DMS 273 treated with DMSO at 0.1 percent for 48 hours (cell line): ENCODE measurements at places on chromosomes 7 and 10.

DNA sequence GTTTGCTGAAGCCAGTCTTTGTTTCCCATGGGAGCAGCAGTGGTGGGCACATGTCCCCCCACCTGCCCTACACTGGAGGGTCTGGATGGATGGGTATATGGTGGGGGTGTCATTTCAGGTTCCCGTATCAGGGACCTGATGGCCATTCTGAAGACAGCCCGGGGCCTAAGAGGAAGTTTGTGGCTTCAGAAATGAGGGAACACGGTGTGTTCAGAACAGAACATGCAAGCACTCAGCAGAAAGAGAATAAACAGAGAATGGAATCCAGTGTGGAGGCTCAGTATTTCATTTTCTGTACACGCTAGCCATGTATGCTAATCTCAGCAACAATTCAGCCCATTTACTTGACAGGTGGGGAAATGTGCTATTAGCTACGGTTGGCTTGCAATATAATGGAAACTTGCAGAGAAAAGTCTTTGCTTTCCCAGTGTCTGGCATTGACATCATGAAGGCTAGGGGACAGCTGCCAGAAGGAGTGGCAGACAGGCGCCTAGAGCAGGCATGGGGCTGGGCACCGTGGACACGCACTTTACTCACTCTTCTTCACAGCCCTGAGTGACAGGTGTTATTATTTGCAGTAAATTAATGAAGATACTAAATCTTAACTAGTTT lies 98.6 kb downstream of the ELMO1 start:
- no peak for DNase-seq

DNA sequence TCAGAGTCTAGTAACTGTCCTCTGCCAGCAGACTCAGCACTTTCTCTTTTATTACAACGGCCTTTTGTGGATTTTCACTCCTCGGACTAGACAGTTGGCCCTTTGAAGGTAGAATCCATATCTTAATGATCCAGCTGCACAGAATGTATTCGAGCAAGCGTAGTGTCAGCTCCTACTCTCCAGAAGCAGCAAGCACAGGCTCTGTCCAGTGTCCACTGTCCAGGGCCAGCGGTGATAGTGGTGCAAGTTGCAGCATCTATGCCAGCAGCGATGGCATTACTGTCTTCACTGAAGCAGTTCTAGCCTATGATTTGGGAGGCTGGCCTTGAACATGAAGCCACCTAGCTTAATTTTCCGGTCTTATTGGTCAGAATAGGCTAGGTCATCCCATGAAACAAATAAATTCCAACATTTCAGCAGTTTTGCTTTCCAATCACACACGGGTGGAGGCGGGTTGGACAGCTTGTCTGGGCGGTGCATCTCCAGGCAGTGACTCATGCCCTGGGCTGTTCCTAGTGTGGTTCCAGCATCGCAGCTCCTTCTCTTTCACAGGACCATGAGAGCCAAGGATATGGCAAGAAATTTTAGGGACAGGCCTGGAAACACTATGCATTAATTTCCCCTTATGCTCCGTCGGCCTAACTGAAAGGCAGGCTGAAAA lies 108.6 kb upstream of the KCNMA1 start:
- no peak for DNase-seq

GRCh38 chr7:146670532-146670931 lies 553.9 kb downstream of the CNTNAP2 start:
- no peak for DNase-seq

- DNase-seq, result no peak
These were observed 217.3 kb upstream of the HABP2 start for GRCh38 chr10:113335592-113335991.

- no peak for DNase-seq
These were observed 123.1 kb downstream of the DKK1 start for GRCh38 chr10:52437205-52437646.
